ENCODE measurements at places on chromosomes 7 and 10. TPM values are rescaled to one million over a fixed set of nuclear protein-coding genes. Genes with fewer than 3 reads are reported as not detected.

GRCh38 chr10:21249435-21249834, 276.0 kb downstream of the SKIDA1 start:
- no peak overlapping the region for H3K4me3 ChIP-seq
- H3K27me3 ChIP-seq: no peaks in the 10 kb centered on the region
- DNase-seq: no peak
- H3K27ac ChIP-seq: no peak overlapping the region
- no peaks in the 10 kb centered on the region for H3K4me1 ChIP-seq
- no peaks in the 10 kb centered on the region for H3K36me3 ChIP-seq

Gene TACC2
- total RNA-seq: 688 TPM

- H3K4me3 ChIP-seq: no peak overlapping the region
- no peak for DNase-seq
- H3K27me3 ChIP-seq: no peaks in the 10 kb centered on the region
- H3K27ac ChIP-seq: no peak overlapping the region
- H3K4me1 ChIP-seq: no peaks in the 10 kb centered on the region
- no peaks in the 10 kb centered on the region for H3K36me3 ChIP-seq
These were observed 92.8 kb upstream of the KCND2 start for GRCh38 chr7:120180221-120180620.

DNA sequence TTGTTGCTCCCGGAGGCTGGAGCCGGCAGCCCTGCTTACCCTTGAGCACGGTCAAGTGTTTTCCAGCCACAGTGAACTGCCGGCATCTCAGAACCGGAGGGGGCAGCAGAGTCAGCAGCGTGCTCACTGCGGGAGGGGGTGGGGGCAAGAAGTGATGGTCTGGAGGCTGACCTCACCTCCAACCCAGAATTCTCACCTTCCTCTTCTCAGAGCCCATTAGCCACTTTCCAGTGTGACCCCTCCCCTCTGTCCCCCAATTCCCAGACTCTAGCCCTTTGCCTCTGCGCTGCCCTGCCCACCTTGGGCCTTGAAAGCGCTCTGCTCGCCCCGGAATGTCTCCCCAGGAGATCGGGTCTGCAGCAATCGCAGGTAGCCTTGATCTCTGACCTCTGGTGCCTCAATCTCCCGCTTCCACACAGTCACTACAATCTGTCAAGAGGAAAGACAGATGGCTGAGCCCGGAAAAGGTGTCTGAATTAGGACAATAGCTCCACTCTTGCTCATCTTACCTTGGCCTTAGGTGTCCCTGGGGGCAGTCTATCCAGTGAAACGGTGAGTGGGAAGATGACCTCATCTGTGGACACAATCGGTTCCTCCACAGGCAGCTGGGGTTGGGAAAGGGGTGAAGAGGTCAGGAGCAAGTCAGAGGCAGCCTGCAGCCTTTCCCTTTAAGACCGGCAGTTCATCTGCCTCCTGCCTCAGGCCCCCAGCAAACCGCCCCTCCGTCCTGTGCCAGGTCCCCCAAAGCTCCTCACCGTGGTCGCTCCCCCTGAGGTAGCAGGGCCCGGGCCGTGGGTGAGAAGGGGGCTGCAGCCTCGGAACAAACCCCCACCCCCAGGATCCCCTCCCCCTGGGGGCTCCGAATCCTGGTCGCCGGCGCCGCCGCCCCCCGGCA, 942 bp downstream of the TRAPPC14 start:
- H3K36me3 ChIP-seq: peaks cover 3% of the 10 kb centered on the region
- no peaks in the 10 kb centered on the region for H3K27me3 ChIP-seq
- peak overlapping the region; percentile 90 for H3K4me3 ChIP-seq

GRCh38 chr7:75533926-75534325, 41.8 kb downstream of the SPDYE5 start:
- no peaks in the 10 kb centered on the region for H3K27me3 ChIP-seq
- DNase-seq: no peak
- no peaks in the 10 kb centered on the region for H3K36me3 ChIP-seq
- peaks cover 6% of the 10 kb centered on the region for H3K4me1 ChIP-seq
- no peak overlapping the region for H3K27ac ChIP-seq

Gene CFAP58
- total RNA-seq: 0.14 TPM

GRCh38 chr10:80453842-80454512, at the start of gene TSPAN14:
TSPAN14 (plus strand) TSS chr10:80454310; CDS start chr10:80489234, 34,924 bp downstream.
- no peaks in the 10 kb centered on the region for H3K27me3 ChIP-seq
- H3K27ac ChIP-seq: peak within 1 kb of the TSS; percentile 99
- H3K4me3 ChIP-seq: peak within 1 kb of the TSS; percentile 96

GRCh38 chr10:4405828-4406227, 420.2 kb upstream of the AKR1E2 start:
- H3K27me3 ChIP-seq: no peaks in the 10 kb centered on the region
- H3K27ac ChIP-seq: no peak overlapping the region
- H3K36me3 ChIP-seq: no peaks in the 10 kb centered on the region
- no peak overlapping the region for H3K4me3 ChIP-seq
- no peaks in the 10 kb centered on the region for H3K4me1 ChIP-seq

Gene SEMA3D
- 2.4 TPM for total RNA-seq

DNA sequence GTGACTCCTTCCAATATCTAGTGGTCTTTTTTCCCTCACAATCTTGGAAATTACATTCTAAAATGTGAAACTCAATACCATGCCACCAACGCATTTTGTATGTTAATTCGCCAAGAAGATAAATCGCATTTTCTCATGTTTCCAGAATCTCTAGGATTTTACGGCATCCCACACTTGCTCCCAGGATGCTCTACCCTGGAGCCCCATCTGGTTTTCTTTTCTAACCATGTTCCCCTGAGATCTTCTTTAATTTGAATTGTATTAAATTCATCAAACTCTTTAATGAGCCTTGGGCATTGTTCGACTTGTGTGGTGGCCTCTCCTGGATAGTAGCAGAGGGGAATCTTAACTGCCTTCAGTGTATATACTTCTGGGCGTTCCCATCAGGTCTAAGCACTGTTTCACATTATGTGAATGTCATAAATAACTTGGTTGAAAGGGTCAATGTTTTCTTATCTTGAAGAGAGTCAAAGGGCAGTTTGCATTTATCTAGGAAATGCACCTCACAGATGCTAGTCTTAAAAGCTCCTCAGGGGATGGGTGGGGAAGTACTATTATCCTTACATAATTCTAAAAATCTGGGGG, 169.1 kb upstream of the MEOX2 start:
- H3K4me3 ChIP-seq: no peak overlapping the region
- H3K27ac ChIP-seq: no peak overlapping the region
- no peaks in the 10 kb centered on the region for H3K36me3 ChIP-seq
- H3K27me3 ChIP-seq: no peaks in the 10 kb centered on the region
- peaks cover 11% of the 10 kb centered on the region for H3K4me1 ChIP-seq

DNA sequence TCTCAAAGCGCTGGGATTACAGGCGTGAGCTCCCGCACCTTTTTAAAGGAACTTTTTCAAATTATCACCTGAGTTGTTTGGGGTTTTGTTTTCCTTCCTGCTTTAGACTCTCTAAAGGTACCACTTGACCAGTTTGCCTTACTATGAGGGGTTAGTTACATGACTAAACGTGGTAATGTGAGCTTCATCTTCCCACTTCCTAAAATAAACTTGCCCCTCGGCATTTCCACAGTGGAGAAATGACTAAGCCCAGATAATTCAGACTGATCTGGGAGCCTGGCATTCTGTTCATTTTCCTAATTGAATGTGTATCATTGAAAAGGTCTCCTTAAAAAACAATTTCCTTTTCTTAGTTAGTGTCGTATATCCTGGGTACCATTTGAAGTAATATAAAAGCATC, 163.4 kb downstream of the PLXDC2 start:
- H3K27me3 ChIP-seq: no peaks in the 10 kb centered on the region
- H3K27ac ChIP-seq: no peak overlapping the region
- no peak for DNase-seq
- H3K4me1 ChIP-seq: no peaks in the 10 kb centered on the region
- H3K4me3 ChIP-seq: no peak overlapping the region

- DNase-seq: no peak
- no peak overlapping the region for H3K4me3 ChIP-seq
- no peaks in the 10 kb centered on the region for H3K27me3 ChIP-seq
- H3K4me1 ChIP-seq: peaks cover 4% of the 10 kb centered on the region
- no peak overlapping the region for H3K27ac ChIP-seq
These were observed 214.4 kb downstream of the CCSER2 start for GRCh38 chr10:84542522-84543490.

Measured in upper lobe of left lung (tissue), 6 donors.